Activated CD8-positive, alpha-beta memory T cell treated with anti-CD3 and anti-CD28 coated beads, Interleukin-2, amount 10 ng/mL, durations not matched to agents 7 days and 5 days (primary cell): ENCODE measurements at places on chromosomes 1 and 21.

GRCh38 chr1:11893907-11894251 lies 32.3 kb downstream of the KIAA2013 start:
- H3K27ac ChIP-seq, result no peak overlapping the region
- peaks cover 37% of the 10 kb centered on the region for H3K27me3 ChIP-seq
- DNase-seq, result peak; percentile 78
- no peak overlapping the region for H3K4me3 ChIP-seq
- no peaks in the 10 kb centered on the region for H3K4me1 ChIP-seq

DNA sequence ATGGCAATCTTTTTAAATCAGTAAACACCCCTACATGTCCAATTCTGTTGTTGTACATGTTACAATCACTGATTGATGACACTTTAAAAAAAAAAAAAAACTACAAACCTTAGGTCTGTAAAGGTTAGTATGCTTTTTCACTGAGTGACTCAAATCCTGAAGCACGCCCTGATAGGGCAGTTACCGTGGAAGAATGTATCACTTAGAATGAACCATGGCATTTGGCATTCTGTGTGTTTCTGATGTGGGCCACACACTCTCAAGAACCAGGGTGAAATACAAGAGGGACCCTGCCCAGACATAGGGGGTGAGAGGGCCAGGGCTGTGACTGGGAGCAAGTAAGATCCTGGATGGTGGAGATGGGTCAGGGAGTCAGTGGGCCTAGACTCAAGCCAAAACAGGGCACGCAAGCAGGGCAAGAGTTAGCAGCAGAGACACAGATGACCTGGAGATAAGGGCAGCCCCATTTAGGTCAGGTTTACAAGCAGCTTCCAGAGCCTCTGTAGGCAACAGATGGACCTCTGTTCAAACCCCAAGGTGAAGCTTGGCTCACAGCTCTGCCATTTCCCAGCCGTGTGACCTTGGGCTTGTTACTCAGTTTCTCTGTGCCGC lies 47.6 kb upstream of the DMRTB1 start:
- no peaks in the 10 kb centered on the region for H3K27me3 ChIP-seq
- DNase-seq, result no peak
- H3K4me1 ChIP-seq, result peaks cover 58% of the 10 kb centered on the region
- no peak overlapping the region for H3K4me3 ChIP-seq
- no peaks in the 10 kb centered on the region for H3K36me3 ChIP-seq

DNA sequence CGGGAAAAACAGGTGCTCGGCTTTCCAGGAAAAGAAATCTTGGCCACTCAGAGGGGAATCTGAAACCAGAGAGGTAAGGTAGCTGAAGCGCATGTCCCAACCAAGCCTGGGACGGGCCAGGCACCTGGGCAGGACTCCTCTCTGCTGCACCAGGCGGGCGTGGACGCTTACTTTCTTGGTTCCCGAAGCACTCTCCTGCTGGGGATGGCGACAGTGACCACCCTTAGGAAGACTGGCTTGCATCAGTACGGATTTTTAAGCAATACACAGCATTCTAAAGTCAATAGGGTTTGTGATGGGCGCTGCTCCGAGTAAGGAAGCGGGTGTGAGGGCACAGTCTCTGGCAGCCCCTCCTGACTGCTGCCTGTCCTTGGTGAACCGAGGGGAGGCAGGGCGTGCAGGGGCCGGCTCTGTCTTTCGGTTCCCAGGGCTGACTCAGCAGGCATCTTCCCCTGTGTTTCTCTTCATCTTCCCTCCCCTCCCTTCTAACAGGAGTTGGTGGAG lies 74.9 kb upstream of the ANGPTL1 start:
- H3K4me1 ChIP-seq, result peaks cover 9% of the 10 kb centered on the region
- no peaks in the 10 kb centered on the region for H3K36me3 ChIP-seq
- H3K4me3 ChIP-seq, result no peak overlapping the region
- no peak overlapping the region for H3K27ac ChIP-seq
- no peak for DNase-seq

DNA sequence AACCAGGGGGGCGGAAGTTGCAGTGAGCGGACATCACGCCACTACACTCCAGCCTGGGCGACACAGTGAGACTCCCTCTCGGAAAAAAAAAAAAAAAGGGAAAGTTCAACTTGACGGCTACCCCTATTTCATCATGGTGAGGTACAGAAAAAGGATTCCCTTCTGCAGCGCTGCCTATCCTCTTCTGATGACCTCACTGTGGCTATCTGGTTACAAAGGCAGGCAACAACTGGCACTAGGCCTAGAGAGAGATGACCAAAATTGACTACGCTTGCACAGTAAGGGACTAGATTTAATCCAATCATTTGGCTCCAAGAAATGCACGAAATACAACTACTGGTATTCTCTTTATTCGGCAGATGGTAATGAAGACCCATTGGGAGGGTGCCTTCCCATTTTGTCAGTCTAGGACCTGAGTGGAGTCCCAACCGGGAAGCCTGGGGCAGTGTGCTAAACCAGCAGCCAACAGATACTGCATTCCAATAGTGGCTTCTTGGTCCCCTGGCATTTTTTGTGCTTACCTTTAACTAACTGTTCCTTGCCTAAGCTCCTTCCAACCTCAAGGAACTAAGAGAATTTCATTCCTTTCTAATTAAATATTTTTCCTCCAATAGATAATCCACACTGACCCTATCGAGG lies 36.6 kb downstream of the ITPKB start:
- peak overlapping the region; percentile 83 for H3K27ac ChIP-seq
- H3K4me1 ChIP-seq, result peaks cover 56% of the 10 kb centered on the region
- H3K4me3 ChIP-seq, result peak overlapping the region; percentile 75
- H3K27me3 ChIP-seq, result no peaks in the 10 kb centered on the region
- DNase-seq, result no peak
